Mesothelial cell of epicardium (in vitro differentiated cells): ENCODE measurements at places on chromosomes 2 and 18. TPM values are rescaled to one million over a fixed set of nuclear protein-coding genes. Genes with fewer than 3 reads are reported as not detected.

The RFTN2 gene
- total RNA-seq: 7.7 to 9.9 TPM (median 9.7 TPM) in 3 replicates

DNA sequence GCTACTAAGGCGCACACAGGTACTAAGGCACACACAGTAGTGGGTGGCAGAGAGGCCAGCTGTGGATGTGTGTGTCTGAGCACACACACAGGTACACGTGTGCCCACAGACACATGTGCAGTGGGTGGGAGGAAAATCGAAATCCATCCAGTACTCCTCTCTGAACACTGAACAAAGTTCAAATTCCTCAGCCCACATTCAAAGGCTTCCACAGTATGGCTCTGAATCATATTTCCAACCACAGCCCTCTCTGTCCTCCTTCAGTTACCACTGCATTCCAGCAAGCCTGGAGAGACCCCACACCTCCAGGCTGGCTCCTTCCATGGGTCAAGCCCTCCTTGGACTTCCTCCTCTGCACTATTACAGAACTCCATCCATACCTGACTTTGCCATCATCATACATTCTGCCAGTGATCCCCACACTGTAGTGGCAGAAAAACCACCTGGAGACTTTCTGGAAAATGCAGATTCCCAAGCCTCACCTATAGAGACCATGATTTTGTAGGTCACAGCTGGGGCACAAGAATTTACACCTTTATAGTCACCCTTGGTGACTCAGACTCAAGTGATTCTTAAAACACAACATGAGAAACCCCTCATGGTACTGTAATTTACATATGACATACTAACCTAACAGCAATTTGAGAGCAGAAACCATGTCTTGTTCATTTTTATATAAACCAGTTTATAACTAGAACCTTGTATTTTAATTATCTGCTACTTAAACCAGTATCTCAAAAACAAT lies 31.4 kb downstream of the EPG5 start:
- H3K27ac ChIP-seq: no peak overlapping the region
- no peaks in the 10 kb centered on the region for H3K4me1 ChIP-seq
- no peaks in the 10 kb centered on the region for H3K27me3 ChIP-seq
- H3K4me3 ChIP-seq: no peak overlapping the region
- H3K36me3 ChIP-seq: peaks cover 27% of the 10 kb centered on the region

- H3K4me3 ChIP-seq: no peak overlapping the region
- H3K36me3 ChIP-seq: peaks cover 2% of the 10 kb centered on the region
- peaks cover 5% of the 10 kb centered on the region for H3K4me1 ChIP-seq
- peaks cover 15% of the 10 kb centered on the region for H3K27me3 ChIP-seq
These were observed 194.5 kb downstream of the LOXHD1 start for GRCh38 chr18:46462523-46462922.

The SKOR2 gene
- total RNA-seq: not detected in 3 replicates

- H3K36me3 ChIP-seq: no peaks in the 10 kb centered on the region
- peaks cover 34% of the 10 kb centered on the region for H3K4me1 ChIP-seq
- peaks cover 4% of the 10 kb centered on the region for H3K27me3 ChIP-seq
- H3K4me3 ChIP-seq: peak overlapping the region; percentile 87
- DNase-seq: no peak
- no peak overlapping the region for H3K27ac ChIP-seq
These were observed 3.1 kb downstream of the ARL4C start for GRCh38 chr2:234493796-234494195.

DNA sequence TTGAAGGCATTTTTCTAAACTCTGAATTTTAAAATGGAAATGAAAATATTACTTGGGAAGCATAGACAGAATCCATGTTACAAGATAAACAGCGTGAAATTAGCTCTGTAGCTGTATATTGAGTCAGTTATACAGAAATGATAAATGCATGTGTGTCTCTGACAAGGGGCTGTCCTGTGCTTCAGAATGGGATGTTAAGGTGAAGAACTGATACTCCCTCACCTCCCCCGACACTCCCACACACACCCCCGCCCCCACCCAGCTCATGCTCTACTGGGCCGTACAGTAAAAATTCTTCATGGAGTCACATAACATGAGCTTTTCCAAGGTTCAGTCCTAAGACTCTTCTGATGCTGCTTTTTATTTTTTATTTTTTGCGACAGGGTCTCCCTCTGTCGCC lies 869 bp upstream of the THUMPD2 start:
- DNase-seq: no peak
- peaks cover 5% of the 10 kb centered on the region for H3K36me3 ChIP-seq
- peak overlapping the region; percentile 81 for H3K4me3 ChIP-seq
- peaks cover 27% of the 10 kb centered on the region for H3K4me1 ChIP-seq
- H3K27ac ChIP-seq: peak overlapping the region; percentile 87
